ENCODE measurements at places on chromosomes 12 and 14. TPM values are rescaled to one million over a fixed set of nuclear protein-coding genes. Genes with fewer than 3 reads are reported as not detected.

DNA sequence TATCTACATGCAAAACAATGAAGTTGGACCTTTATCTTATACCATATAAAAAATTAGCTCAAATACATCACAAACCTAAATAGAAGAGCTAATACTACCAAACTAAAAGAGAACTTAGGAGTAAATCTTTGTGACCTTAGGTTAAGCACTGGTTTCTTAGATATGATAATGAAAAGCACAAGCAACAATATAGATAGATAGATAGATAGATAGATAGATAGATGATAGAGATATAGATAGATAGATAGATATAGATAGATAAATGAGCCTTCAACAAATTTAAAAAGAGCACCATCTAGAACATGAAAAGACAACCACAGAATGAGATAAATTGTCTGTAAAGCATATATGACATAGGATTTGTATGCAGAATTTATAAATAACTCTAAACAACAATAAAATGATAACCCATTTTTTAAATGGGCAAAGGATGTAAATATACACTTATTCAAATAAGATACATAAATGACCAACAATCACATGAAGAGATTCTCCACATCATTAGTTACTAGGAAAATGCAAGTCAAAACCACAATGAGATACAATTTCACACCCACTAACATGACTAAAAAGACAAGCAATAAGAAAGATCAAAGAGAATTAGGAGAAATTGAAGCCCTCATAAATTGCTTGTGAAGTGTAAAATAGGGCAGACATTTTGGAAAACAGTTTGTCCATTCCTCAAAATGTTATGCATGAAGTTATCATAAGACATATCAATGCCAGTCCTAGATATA is 293.7 kb downstream of the BTG1 start:
- no peak for DNase-seq

Gene RD3L
- total RNA-seq, result not detected

- no peak for DNase-seq
Measured at GRCh38 chr12:90020436-90020835, 311.8 kb upstream of the ATP2B1 start.

- no peak for DNase-seq
Measured at GRCh38 chr12:6632026-6632983, 3.5 kb downstream of the LPAR5 start.

Gene DEGS2
- 0.61 TPM for total RNA-seq

DNA sequence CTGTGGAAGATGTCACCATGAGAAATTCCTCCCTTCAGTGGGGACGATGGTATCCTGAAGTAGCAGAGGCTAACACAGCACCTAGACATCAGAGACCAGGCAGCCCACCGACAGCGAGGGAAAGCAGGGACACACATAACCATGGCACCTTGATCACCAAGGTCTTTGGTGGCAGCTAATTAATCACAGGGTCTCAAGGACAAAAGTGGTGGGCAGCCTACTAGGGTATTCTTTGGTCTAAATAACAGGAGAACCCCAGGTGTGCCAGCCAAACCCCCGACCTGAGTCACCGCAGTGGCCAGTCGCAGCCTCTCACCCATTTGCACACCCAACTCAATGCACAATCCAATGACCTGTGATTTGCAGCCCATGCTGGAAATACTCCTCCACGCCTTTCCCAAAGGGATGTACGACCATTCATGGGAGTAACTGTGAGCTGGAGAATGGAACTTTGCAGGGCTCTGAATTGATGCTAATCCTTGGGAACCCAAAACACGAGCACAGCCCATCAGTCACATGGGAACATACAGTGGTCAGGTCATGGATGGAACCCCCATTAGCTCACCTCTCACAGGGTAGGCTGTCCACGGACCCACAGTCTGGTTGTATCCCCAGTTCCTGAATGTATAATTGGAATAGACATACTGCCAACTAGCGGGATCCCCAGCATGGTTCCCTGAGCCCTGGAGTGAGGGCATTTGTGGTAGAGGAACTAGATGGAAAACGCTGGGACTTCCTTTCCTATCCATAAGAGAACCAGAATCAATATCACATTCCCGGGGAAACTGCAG is 58.7 kb upstream of the C14orf180 start:
- no peak for DNase-seq
